Nucleus accumbens (tissue), 56 donors: ENCODE measurements at places on chromosomes 13 and 19.

DNA sequence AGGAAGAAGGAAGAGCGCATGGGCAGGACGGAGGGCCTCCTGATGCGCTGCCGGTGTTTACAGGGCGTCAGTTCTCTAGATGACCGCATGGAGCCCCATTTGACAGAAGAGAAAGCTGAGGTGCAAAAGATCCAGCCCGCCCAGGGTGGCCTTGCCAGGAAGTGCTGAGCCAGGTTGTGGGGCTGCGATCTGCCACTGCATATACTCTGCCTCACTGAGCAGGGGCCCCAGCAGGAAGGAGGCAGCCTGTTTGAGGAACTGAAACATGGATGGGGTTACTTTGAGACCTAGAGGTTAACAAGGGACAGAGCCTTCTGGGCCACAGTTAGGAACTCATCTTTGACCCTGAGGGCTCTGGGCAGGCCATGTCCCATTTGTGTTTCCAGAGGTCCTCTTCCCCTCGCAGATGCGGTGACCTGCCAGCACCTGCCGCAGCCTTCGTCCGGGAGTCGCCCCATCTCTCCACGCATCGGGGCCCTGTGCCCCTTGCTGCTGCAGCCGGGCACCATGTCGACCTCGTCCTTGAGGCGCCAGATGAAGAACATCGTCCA lies 3.2 kb downstream of the EPN1 start:
- DNase-seq, result no peak

- no peak for DNase-seq
Measured at GRCh38 chr13:28406733-28407266, 88.1 kb downstream of the FLT1 start.

- DNase-seq, result no peak
Measured at GRCh38 chr13:91722267-91722884, 324.0 kb downstream of the GPC5 start.

GRCh38 chr19:45135176-45135885 lies 25.5 kb downstream of the NKPD1 start:
- no peak for DNase-seq
